ENCODE measurements at places on chromosomes 3 and 15. TPM values are rescaled to one million over a fixed set of nuclear protein-coding genes. Genes with fewer than 3 reads are reported as not detected.

Gene TICRR
- 14.3 TPM for total RNA-seq

GRCh38 chr3:113084777-113085176 lies 94.0 kb downstream of the GTPBP8 start:
- H3K27me3 ChIP-seq: no peaks in the 10 kb centered on the region
- H3K4me1 ChIP-seq: peaks cover 17% of the 10 kb centered on the region
- no peak for DNase-seq
- no peak overlapping the region for H3K4me3 ChIP-seq
- no peaks in the 10 kb centered on the region for H3K36me3 ChIP-seq
- H3K27ac ChIP-seq: no peak overlapping the region

DNA sequence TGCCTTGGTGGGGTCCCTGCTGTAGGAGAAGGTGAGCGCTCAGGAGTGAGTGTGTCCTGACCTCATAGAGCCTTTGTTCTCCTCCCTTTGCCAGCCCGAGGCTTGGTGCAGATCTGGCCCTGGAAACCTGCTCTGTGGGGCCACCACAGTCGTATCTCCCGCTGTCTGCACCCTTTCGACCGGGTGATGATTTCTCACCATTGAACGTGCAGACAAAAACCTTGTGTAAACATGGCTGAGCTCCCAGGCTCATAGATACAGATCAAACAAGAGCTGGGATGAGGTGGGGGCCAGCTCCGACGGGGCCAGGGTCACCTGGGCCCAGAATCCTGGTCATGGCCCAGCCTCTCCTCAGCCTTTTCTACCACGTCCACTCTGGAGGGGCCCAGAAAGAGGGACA lies 34.6 kb upstream of the ESYT3 start:
- H3K4me3 ChIP-seq: no peak overlapping the region
- H3K36me3 ChIP-seq: no peaks in the 10 kb centered on the region
- DNase-seq: peak; percentile 83
- H3K27ac ChIP-seq: peak overlapping the region; percentile 59

DNA sequence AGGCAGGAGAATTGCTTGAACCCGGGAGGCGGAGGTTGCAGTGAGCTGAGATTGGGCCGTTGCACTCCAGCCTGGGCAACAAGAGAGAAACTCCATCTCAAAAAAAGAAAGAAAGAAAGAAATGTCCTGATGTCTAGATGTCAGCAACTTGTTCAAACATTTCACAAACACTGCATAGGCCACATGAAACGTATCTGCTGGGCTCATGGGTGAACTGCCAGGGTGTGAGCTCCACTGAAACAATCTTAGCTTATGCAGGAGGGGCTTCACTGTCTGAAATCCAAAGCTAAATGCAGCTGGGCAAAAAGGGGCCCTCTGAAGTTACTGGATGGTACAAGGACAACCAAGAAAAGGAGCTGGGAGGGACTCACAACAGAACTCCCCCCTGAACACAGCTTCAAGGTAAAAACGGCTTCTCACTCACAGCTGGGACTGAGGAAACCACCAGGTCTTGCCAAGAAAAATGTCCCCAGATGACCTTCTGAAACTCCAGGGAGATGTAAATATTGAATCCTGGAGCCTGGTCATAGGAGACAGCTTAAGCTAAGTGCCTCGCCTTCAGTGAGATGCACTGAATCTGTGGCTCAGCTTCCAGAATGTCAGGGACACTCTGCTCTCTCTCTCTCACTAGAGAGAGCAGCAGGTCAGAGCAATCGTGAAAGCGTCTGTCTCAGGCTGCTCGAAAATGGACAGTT lies 31.9 kb downstream of the SEC61A1 start:
- no peaks in the 10 kb centered on the region for H3K27me3 ChIP-seq
- peaks cover 26% of the 10 kb centered on the region for H3K36me3 ChIP-seq
- peaks cover 10% of the 10 kb centered on the region for H3K4me1 ChIP-seq
- no peak for DNase-seq
- no peak overlapping the region for H3K4me3 ChIP-seq

GRCh38 chr3:129615751-129616281 lies 9.3 kb upstream of the PLXND1 start:
- H3K27me3 ChIP-seq: no peaks in the 10 kb centered on the region
- H3K4me1 ChIP-seq: peaks cover 90% of the 10 kb centered on the region
- H3K27ac ChIP-seq: no peak overlapping the region
- peak overlapping the region; percentile 65 for H3K4me3 ChIP-seq
- H3K36me3 ChIP-seq: no peaks in the 10 kb centered on the region

GRCh38 chr3:10992017-10992942 lies at the start of gene SLC6A1:
SLC6A1 (plus strand) TSS chr3:10992748; CDS start chr3:11017212, 24,464 bp downstream.
- no peak within 1 kb of the TSS for H3K27ac ChIP-seq
- no peaks in the 10 kb centered on the region for H3K36me3 ChIP-seq
- peaks cover 14% of the 10 kb centered on the region for H3K4me1 ChIP-seq
- no peak within 1 kb of the TSS for H3K4me3 ChIP-seq
- no peak for DNase-seq
